Urinary bladder (tissue), 4 donors: ENCODE measurements at places on chromosomes 6 and 20. TPM values are rescaled to one million over a fixed set of nuclear protein-coding genes. Genes with fewer than 3 reads are reported as not detected.

DNA sequence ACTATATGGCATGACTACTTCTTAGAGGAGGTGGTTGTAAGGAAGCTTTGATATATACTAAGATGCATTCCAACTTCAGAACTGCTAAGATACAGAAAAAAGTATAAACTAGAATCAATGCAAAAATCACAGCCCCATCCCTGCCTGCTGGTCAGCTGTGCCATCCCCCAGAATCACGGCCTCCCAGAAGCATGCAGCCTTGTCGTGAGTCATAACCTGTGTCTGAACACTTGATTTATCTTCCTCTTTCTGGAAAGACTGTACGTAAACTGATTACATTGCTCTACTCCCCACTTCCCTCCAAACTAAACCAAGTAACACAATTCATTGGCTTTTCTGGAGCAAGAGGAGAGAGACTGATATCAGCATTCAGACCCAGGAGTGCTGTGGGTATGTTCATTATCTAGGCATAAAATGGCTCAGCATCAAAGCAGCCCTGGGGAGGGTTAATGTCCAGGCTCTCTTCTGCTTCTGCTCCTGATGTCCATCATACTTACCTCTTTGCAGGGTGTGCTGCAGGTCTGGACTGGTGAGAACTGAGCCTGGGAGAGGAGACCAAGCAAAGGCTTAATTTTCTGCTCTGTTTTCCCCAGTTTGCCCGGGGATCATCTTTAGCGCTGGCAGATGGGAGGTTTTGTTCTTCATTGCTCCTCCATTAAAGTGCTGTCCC is 18.4 kb downstream of the SCP2D1 start:
- no peak for DNase-seq

DNA sequence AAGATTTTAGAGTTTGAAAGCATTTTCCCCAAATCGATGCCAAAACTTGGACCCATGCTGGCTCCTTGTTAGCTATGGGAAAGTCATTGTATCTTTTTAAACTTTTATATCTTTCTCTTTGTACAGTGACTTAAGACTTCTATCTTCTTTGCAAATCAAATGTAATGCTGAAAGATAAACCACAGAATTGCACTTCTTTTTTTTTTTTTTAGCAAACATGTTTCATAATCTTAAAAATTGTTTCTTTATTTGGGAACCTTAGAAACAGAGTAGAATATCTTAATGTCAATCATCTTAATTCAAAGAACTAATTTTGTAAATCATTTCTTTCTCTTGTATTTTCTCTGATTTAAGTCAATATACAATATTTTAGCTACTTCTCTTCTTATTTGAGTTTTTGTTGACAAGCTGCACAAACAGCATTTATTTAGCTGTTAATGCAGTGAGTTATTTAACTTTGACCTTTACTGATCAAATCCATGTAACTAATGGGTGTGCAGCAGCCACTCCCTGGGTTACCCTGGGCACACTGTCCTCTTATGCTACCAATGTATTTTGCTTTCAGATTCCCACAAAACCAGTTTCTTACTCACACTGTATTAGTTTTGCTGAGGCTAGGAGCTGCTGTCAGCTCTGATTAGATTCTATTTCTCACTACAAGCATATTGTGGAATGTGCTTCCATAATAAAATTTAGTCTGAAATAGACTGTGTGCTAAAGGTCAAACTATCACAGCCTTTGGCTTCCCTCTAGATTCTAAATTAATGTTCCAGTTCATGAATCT is 279.6 kb downstream of the ADGB start:
- DNase-seq: no peak

DNA sequence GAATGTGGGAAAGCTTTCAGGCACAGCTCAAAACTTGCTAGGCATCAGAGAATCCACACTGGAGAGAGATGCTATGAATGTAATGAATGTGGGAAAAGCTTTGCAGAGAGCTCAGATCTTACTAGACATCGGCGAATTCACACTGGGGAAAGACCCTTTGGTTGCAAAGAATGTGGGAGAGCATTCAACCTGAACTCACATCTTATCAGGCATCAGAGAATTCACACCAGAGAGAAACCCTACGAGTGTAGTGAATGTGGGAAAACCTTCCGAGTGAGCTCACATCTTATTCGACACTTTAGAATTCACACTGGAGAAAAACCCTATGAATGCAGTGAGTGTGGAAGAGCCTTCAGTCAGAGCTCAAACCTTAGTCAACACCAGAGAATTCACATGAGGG is 8.7 kb downstream of the ZNF165 start:
- no peak for DNase-seq

DNA sequence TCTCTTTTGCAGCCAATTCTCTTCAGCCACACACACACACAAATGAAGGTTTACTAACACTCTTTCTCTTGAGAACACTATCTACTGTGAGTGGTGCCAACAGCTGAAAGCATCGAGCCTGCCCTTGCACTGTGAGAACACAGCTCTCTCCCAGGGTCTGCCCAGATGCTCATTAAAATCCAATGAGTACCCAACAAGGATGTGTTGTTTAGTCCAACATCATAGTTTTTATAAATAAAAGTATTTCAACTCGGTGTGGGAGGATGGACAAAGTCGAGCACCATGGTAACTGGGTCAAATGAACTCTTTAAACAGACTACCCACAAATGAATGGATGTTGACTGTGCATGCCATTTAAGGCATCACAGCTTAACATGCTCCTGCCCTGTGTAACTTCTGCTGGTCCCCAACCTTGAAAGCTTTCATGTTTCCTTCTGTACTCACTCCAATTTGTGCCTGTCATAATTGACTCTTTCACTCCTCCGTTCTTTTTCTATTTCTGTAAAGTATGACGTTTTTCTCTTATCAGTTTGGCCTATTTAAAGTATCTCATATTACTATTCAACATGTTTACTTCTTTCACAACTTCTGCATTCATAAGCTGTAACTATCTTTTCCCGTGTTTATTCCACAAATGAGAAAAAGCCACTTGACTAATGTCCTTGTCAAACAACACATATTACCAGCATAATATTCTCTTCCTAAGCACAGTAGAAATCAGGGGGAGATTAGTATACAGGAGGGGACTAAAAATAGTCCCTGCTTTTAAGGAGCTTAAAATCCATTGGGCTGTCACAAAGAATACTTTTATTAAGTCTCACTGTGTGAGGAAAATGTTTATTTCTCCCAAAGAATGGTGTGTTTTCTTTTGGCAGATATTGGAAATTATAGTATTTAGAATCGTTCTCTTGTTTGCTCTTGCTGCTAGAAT is 215.4 kb downstream of the RFPL4B start:
- no peak for DNase-seq

GRCh38 chr6:152426276-152426675 is 210.9 kb downstream of the SYNE1 start:
- DNase-seq: no peak

Gene COL20A1
- polyA plus RNA-seq: not detected

DNA sequence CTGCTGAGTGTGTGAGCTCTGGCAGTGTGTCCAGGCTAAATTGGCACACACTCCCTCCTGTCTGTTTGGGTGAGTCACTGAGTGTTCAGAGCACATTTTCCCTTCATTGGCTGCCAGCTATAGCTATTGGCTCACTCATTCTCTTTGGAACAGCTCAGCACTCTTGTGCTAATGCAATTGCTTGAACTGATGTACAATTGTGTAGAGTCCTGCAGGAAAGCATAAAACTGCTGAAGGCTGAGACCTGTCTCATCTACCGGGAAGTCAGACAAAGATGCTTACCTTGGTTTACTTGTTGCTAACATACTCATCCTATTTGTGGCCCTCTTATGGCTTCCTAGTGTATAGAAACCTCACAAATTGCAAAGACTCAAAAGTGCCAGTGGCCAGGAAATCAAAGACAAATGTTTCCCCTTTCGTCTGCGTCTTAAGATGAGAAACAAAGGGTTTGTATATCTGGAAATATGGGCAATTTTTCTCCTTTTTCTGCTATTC is 351.0 kb downstream of the BCKDHB start:
- DNase-seq: peak; percentile 61

DNA sequence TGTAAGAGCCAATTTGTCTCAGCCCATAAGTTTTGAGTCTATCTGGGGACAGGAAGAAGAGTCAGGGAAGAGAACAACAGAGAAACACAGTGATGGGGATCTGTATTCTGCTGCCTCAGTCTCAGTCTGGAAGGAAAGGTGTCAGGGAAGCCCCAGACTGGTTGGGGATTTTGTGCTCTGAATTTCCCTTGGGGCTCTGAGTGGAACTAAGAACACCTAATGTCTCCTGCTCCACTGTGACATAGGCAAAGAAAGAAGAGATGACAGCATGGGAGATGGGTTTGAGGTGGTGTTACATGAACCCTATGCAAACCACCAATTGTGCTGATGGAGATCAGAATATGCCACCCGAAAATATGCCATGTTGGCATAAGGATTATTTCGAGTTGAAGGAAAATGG is 139.5 kb upstream of the MYLIP start:
- no peak for DNase-seq

Gene BPIFA1
- polyA plus RNA-seq: not detected

- no peak for DNase-seq
These were observed 26.4 kb downstream of the PNPLA1 start for GRCh38 chr6:36296240-36296639.

DNA sequence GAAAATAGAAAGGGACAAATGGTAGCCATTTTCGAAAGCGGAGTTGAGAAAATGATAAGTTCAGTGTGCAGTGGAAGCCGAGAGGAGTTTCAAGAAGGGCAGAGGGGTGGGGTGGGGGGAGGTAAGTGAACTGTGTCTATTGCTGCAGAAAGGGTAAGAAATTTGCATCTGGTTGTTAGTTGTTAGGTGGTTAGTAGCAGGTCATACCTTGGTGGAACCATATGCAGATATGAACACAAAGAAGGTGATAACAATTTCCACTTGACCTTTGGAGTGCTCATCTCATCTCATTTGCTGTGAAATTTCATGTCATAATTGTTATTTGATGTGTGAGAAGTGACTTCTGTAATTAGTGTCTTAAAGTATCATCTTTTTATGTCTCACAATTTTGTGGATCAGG is 288.2 kb downstream of the QKI start:
- no peak for DNase-seq

GRCh38 chr20:57330998-57331397 is 1.4 kb downstream of the SPO11 start:
- DNase-seq: no peak

DNA sequence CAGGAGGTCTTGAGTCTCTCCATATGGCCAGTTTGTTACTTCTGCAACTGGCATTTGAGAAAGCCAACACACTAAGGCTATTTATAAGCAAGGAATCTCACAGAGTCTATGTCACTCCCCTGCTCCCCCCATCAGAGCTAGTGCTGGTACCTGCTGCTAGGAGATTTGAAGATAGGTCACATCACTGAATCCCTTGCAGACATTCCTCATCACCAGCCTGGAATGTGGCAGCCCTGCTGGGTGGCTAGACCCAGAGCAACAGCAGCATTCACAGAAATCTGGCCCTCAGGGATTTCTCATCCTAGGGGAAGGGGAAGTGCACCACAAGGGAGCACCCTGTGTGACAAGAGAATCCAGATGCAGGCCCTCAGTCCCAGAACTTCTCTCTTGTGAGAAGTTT is 672.1 kb downstream of the HACE1 start:
- DNase-seq: no peak

Gene CDC5L
- 14.7 TPM for polyA plus RNA-seq

DNA sequence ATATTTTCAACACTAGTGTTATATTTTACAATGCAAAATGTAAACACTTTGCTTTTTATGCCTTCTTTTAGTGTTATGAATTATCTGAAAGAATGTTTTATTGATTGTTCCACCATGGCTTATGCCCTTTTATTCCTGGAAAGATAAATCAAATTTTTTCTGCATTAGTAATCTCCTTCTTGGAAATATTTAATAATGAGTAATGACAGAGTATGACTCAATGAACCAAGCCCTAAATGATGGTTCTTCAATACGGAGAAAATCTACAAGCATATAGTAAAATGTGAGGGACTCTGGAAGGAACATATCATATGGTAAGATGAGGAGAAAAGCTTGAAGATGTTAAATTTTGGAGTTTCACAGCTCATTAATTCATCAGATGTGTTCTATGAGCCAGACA is 929.6 kb downstream of the C6orf118 start:
- DNase-seq: no peak

Gene SRSF12
- 1.3 TPM for polyA plus RNA-seq

GRCh38 chr6:40485300-40485699 is 101.9 kb downstream of the LRFN2 start:
- peak; percentile 48 for DNase-seq

Gene HSPA1A
- polyA plus RNA-seq: 374 TPM

DNA sequence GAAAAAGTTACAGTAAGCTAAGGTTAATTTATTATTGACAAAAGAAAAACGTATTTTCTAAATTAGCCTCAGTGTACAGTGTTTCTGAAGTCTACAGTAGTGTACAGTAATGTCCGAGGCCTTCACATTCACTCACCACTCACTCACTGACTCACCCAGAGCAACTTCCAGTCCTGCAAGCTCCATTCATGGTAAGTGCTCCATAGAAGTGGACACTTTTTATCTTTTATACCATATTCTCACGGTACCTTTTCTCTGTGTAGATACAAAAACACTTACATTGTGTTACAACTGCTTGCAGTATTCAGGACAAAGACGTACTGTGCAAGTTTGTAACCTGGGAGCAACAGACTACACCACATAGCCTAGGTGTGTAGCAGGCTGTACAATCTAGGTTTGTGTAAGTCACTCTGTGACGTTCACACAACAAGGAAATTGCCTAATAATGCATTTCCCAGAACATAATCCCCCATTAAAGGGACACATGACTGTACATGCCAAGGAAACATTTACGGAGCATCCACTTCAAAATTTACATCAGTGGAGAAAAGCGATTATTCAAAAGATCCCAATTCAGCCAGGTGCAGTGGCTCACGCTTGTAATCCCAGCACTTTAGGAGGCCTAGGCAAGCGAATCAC is 133.4 kb downstream of the BANF2 start:
- no peak for DNase-seq

DNA sequence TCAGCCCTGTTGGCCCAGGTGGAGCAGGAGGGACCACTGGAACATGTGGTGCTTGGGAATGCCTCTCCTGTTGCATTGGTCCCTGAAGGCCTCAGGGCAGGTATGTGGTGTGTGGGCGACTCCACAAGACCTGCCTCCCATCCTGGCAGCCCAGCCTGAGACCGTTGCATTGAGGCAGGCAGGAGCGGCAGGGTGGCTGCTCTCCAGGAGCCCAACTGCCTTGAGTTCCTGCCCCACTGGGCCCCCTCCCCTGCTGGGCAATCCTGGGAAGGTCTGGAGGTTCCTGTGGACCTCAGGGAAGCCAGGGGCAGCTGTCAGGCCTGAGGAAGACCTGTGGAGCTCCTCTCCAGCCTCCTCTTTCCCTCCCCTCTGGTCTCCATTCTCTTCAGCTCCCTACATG is 19.8 kb downstream of the MAVS start:
- DNase-seq: no peak

- DNase-seq: no peak
These were observed 41.0 kb downstream of the C20orf203 start for GRCh38 chr20:32632461-32633354.

GRCh38 chr6:62119401-62119800 is 166.6 kb downstream of the KHDRBS2 start:
- no peak for DNase-seq

DNA sequence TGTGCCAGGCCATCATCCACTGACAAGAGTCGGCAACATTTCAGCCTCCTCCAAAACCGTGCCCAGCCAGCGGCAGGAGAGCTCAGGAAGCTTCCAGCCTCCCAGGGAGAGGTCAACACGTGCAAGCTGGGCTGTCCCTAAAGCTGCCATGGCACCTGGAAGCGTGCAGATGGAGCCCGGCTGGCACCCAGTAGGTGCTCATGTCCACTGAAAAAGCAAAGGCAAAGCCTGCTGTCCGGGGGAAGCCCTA is 14.4 kb upstream of the TLDC2 start:
- DNase-seq: no peak

GRCh38 chr20:14566505-14566904 is 229.1 kb upstream of the FLRT3 start:
- DNase-seq: no peak
